ENCODE measurements at places on chromosomes 5 and 9.

DNA sequence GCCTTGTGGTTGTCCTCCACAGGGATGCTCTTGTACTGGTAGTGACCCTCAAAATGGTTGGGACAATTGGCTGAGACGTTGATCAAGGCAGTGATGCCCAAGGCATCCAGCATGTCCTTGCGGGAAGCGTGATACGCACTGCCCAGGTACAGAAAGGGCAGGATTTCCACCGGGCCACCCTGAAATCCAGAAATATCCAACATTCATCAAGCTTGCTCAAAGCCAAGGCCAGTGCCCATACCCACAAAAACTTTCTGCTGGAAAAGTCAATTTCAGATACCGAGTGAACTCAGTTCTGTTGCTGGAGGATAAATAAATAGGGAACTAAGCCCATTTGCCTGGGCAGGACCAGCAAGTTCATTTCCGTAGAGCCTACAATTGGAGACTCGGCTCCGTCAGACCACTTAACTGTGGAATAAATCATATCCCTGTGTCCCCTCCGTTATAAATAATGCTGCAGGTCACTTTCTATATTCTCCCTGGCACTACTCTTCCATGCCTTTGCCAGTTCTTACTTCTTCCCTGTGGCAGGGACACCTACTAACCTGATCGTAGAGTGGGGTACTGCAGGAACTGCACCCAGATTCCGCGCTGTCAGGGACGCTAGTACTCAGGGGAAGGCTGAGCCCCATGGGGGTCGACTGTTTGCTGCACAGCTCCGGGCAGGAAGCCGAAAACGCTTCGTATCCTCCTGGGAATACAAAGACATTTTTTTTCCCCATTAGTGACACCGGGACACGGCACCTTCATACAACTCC is 1.2 kb downstream of the DUSP1 start:
- no peak for DNase-seq

DNA sequence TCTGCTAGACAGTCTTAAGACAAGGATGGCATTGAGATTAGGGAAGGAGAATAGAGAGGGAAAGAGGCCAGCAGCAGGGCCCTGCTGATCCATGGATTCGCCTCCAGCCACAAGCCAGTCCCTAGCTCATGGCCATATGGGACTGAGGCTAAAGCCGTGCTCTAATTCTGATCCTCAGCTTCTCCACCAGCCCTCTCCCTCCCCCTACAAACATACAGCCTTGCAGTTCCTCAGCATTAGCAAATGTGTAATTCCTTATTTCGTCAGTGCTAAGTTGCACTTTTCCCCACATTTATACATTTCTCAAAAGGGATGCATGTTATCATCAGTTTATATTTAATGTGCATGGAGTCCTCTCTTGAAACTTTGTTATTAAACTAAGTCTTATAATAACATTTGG is 34.8 kb downstream of the ZNF462 start:
- no peak for DNase-seq

- no peak for DNase-seq
Observed at GRCh38 chr5:41334221-41334620, 120.9 kb upstream of the C6 start.

GRCh38 chr5:109225716-109226625 is 183.8 kb downstream of the PJA2 start:
- no peak for DNase-seq

DNA sequence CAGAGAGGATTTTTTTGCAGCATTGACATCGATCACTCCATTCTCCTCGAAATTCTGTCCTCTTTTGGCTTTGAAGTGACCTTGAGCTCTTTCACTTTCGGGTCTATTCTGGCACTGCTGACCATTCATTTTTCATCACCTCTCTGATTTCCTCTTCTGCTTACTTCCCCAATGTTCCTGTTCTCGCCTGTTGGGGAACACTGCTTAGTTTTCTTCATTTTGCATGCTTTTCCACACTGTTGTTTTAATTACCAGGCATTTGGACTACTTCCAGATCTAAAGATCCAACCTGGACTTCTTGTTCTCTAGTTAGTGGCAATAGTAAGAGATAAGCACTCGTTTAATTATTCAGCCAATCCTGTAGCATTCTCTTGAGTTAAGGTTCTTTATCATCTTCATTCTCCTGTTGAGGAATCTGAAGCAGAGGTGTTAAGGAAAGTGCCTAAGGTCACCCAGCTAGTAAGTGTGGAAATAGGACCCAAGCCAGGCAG is 53.4 kb downstream of the MAN2A1 start:
- DNase-seq, result no peak

GRCh38 chr5:163915481-163915961 is 410.1 kb downstream of the MAT2B start:
- DNase-seq, result no peak

- no peak for DNase-seq
Observed at GRCh38 chr9:114754581-114754980, 51.3 kb downstream of the TNFSF15 start.

DNA sequence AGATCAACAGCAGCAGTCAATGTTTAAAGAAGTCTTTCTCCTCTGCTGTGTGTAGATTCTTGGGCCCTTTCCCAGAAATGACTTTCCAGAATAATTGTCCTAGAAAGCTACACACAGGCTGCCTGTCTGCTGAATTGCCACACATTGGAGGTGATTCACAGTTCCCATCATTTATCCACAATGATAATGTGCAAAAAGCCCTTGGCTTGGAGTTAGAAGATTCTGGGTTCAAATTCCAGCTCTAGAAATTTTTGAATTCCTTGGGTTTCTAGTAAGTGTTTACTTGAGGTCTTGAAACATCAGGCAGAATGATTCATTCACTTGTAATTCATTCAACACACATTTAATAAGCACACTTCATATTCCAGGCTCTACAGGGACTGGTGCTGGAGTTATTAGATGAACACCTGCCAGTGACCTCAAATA is 28.6 kb upstream of the EPB41L4B start:
- DNase-seq, result no peak

DNA sequence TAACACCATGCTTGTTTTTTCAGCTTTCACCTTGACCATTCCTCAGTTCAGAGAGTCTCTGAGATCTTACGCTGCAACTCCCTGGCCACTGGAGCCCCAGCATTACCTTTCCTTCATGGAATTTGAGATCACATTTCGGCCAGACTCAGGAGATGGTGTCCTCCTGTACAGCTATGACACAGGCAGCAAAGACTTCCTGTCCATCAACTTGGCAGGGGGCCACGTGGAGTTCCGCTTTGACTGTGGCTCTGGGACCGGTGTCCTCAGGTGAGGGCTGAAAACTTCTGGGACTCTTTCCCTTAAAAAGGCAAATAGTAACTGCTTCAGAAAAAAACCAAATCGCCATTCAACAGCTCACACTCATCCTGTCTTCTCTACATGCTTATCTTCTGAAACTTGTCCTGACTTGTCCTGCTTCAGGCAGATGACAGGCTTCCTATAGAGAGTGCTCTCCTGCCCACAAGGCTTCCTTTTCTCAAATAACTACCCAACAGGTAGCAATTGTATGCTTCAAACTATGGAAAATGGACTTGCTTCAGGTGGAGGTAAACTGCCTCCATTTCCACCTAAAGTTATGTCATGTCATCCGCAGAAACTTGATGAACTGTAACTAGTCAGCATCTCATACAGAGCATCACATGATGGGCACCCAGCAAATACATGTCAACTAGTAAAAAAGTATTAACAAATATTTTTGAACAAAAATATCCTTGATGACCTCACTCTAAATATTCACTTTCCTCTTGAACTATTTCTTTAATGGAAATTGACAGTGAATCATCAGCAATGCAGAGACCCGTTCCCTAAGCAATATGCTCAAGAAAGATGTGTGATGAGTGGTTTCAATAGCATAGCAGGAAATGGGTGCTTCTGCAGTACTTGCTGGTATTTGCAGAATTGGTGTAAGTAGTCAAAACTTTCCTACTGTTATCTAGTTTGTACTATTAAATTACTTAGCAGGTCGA is 129.2 kb downstream of the LIFR start:
- DNase-seq, result no peak

DNA sequence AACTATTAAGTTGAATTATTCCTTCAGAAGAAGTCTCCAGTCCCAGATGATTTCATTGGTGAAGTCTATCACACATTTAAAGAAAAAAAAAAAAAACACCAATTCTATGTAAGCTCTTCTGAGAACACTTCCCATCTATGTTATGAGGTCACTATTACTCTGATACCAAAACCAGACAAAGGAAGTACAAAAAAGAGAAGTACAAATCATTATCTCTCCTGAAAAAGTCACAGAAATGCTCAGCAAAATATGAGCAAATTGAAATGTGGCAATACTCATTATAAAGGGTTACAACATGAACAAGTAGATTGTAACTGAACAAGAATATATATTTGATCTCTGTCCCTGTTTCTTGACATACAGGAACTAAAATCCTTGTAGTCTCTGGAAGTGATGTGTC is 280.4 kb downstream of the TLE1 start:
- no peak for DNase-seq

DNA sequence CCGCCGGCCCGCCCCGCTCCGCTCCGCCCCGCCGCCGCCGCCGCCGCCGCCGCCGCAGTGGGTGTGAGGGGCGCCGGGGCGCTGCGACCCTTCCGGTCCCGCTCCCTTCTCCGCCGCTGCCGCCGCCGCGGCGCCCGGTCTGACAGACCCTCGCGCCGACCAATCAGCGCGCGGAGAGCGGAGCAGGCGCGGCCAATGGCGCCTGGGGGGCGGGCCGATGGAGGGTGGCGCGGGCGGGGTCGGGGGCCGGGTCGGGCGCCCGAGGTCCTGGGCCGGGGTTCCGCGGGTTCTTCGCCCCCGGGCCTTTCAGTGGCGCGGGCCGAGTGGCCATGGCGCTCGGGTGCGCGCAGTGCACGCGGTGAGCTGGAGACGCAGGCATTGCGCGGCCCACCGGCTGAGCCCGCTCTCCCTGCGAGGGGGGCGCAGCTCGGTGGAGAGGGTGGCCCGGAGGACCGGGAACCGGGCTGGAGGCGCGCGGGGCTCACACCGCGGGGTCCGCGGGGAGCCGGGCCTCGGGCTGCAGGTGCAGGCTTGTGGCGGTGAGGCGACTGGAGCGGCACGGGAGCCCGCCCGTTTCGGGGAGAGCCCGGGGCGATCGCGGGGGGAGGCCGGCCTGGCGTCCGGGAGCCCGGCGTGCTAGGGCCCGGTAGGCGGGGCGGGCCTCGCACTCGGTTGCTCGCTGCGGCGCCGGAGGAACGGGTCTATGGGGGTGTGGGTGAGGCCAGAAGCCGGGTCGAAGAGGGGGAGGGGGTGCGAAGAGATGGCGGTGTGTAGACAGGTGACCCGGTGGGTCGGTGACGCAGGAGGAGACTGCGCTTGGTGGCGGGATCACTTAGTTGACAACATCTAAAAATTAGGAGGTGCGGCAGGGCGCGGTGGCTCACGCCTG is at the start of gene MAPK9:
MAPK9 (minus strand) TSS at position 141 of the 889 bp plus-strand sequence. CDS start 11,522 bp downstream, outside the sequence.
- peak; percentile 85 for DNase-seq

GRCh38 chr5:119486-120097 is 27.6 kb downstream of the PLEKHG4B start:
- DNase-seq, result no peak

- no peak for DNase-seq
Observed at GRCh38 chr9:112328545-112328944, 4.9 kb downstream of the PTBP3 start.

GRCh38 chr9:114229295-114229694 is 74.0 kb downstream of the COL27A1 start:
- no peak for DNase-seq

GRCh38 chr5:126809916-126810315 is 33.0 kb downstream of the LMNB1 start:
- no peak for DNase-seq

DNA sequence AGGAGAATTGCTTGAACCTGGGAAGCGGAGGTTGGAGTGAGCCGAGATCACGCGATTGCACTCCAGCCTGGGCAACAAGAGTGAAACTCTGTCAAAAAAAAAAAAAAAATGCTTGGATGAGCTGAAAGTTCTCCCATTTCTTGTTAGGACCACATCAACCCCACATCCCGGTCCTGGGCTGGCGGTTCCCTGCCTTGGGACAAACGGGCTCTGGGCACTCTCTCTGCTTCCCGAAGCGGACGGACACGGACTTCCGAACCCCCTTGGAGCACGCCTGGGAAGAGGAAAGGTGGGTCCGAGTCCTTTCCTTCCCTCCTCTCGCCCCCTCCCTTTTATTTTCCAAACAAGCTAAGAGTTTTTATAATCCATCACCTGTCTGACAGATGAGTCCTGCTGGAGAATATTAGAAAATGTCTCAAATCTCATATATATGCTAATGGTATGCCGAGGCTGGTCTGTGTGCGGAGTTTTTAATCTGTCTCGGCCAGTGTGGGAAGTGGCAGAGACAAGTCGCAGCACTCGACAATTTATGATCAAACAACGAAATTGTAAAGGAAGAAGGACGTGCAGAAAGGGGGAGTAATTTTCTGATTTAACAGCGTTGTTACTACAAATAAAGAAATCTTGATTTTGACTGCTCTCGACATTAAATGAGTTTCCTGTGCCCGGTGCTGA is 257.9 kb upstream of the IRX4 start:
- no peak for DNase-seq

GRCh38 chr9:19133549-19134345 is 6.5 kb upstream of the PLIN2 start:
- no peak for DNase-seq

GRCh38 chr5:154967421-154968024 is 26.6 kb downstream of the MRPL22 start:
- DNase-seq, result no peak

- DNase-seq, result no peak
Observed at GRCh38 chr5:118548761-118549720, 439.3 kb downstream of the DTWD2 start.

DNA sequence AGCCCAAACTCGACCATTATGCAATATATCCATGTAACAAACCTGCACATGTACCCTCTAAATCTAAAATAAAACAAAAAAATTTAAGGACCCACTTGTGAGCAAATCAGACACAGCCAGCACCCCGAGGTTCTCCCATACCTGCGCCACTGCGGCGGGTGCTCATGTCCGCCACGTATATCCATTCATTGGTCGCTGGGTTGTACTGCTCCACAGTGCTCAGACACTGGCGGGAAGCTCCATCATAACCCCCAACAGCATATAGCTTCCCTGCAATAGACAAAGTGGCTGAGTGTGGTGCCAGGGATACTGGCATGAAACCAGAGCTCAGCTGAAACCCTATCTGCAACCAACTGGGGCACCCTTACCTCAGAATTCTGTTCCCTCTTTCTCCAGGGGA is 102.0 kb downstream of the KLHL3 start:
- no peak for DNase-seq

DNA sequence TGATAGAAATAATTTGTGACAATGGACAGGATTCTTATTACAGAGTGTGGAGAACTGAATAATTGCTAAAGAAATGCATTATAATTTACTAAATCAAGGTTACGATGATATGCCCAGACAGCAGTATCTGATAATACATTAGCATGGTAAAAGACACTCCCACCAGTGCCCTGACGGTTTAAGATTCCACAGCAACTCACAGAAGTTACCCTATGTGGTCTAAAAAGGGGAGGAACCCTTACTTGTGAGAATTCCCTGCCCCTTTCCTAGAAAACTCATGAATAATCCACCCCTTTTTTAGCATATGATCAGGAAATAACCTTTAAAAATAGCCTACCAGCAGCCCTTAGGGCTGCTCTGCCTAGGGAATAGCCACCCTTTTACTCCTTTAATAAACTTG is 244.7 kb upstream of the SLC24A2 start:
- DNase-seq, result no peak
